Hepatic stellate cell (primary cell): ENCODE measurements at places on chromosomes 1 and 21.

DNA sequence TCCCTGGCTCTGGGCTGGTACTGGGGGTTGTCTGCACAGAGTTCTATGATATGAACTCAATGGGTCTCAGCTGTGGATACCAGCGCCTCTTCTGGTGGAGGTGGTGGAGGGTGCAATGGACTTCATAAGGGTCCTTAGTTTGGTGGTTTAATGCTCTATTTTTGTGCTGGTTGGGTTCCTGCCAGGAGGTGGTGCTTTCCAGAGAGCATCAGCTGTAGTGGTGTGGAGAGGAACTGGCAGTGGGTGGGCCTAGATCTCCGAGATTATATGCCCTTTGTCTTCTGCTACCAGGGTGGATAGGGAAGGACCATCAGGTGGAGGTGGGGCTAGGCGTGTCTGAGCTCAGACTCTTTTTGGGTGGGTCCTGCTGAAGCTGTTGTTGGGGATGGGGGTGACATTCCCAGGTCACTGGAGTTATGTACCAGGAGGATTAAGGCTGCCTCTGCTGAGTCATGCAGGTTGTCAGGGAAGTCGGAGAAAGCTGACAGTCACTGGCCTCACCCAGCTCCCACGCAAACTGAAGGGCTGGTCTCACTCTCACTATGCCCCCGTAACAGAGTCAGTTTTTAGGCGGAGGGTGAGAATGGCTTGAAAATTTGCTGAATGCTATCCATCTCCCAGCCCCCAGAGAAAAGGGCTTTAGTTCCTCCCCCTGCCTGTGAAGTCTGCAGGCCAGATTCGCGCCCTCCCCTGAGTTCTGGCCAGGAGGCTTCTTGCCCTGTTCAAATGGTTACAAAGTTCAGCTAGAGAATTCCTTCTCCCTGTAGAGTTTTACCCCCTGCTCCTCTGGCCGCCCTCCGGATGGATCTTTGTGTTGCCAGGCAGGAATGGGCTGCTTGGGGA lies 902.9 kb downstream of the LTN1 start:
- DNase-seq, result no peak

DNA sequence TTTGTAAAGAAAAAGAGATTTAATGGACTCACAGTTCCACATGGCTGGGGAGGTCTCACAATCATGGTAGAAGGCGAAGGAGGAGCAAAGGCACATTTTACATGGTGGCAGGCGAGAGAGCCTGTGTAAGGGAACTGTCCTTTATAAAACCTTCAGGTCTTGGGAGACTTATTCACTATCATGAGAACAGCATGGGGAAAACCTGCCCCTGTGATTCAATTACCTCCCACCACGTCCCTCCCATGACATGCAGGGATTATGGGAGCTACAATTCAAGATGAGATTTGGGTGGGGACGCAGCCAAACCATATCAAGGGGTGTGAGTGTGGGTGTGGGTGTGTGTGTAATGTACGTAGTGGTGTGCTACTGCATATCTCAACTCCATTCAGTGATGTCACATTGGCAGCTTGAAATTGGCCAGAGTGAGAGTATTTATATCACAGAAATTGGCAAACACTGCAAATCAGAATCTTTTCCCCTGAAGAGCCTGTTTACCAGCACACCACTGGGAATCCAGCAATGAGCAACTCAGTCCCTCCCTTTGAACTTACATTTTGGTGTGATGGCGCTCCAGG lies 5.4 kb downstream of the ARHGEF10L start:
- no peak for DNase-seq

DNA sequence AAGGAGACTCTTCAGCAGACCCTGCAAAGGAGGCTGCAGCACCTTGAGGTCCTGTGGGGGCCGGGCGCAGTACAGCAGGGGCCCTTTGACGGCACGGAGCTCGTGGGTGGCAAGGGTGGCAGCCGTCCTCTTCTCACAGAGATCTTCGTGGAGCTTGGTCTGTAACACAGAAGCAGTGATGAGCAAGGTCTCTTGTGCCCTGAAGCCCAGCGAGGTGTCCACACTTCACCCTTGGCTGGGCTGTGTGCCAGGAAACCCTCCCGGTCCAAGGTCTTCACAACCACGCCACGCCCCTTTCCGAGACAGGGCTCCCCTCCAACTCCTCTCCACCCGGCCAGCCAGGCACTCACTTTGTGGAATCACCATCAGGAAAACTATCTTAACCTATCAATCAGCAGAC lies 11.3 kb downstream of the LRRC47 start:
- DNase-seq, result no peak

GRCh38 chr1:89381618-89382017 lies 17.8 kb downstream of the GBP6 start:
- no peak for DNase-seq

DNA sequence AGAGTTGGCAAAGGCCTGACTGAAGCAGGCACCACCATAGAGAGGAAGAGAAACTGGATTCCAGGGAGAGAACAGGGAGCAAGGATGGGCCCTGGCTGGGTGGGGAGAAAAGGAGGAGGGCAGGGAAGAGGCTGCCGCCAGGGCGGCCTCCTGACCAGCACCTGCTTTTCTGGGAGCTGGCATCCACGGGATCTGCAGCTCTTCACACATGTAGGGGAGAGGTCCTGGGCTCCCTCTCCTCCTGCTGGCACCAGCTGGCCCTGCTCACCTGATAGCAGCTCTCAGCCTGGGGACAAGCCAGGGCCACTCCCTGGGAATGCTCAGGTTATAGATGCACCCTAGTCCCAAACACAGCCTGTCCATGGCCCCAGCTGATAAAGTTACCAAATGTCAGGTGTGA lies 39.9 kb downstream of the TEX35 start:
- no peak for DNase-seq

- peak; percentile 73 for DNase-seq
Observed at GRCh38 chr1:116418091-116418830, 45.2 kb downstream of the ATP1A1 start.

GRCh38 chr1:50969611-50970508 lies at the start of gene CDKN2C:
TSS of gene CDKN2C (plus strand) at chr1:50970245. CDS start at chr1:50970369, 124 bp downstream.
- peak; percentile 75 for DNase-seq
